Stimulated activated naive CD8-positive, alpha-beta T cell treated with anti-CD3 and anti-CD28 coated beads, Interleukin-15, Interleukin-2, amounts not matched to agents 100 U/mL and 50 U/mL, for 24 hours (primary cell): ENCODE measurements at places on chromosomes 6 and 20.

DNA sequence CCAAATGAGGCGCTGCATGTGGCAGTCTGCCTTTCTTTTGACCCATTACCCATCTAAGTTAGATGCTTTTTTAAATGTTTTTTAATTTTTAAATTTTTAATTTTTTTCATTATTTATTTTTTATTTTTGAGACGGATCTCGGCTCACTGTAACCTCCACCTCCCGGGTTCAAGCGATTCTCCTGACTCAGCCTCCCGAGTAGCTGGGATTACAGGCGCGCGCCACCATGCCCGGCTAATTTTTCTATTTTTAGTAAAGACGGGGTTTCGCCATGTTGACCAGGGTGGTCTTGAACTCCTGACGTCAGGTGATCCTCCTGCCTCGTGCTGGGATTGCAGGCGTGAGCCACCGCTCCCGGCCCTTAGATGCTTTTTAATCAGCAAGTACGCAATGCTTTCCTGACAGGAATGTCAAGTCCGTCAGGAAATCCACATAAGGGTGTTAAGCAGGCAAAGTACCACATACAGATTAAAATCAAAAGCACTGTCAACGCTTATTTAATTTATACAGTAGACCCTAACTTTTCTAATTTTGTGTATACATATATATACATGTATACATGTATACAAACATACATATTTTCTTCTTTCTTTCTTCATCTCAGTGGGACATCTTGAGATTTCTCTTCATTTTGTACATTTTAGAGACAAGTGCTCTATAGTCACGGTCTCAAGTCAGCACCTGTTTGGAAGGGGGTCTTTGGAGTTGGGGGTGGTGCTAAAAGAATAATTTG, 995 bp upstream of the GSTA4 start:
- peak; percentile 41 for DNase-seq

DNA sequence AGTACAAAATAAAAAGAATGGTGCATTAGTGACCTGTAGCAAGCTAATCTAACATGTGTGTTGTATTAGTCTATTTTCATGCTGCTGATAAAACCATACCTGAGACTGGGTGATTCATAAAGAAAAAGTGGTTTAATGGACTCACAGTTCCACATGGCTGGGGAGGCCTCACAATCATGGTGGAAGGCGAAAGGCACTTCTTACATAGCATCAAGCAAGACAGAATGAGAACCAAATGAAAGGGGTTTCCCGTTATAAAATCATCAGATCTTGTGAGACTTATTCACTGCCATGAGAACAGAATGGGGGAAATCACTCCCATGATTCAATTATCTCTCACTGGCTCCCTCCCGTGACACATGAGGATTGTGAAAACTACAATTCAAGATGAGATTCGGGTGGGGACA, 45.4 kb upstream of the AIG1 start:
- DNase-seq: no peak

DNA sequence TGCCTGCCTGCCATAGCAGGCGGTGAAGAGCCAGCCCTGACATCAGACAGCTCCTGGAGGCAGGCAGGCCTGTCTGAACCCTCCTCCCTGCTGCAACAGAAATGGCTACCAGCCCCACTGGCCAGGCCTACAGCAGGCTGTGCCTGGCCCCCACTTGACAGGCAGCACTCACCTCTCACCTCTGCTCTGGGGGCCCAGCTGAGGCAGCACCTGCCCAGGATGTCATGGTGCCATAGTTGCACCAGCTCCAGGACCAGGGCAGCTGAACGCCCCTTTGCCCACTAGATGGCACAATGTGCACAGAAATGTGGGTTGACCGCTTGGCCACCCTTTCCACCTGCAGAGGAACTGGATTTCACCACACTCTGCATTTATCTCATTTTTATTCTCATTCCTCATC, 30.6 kb downstream of the MRPL14 start:
- DNase-seq: peak; percentile 79

- no peak for DNase-seq
These were observed 50.6 kb downstream of the SRC start for GRCh38 chr20:37396416-37397075.

DNA sequence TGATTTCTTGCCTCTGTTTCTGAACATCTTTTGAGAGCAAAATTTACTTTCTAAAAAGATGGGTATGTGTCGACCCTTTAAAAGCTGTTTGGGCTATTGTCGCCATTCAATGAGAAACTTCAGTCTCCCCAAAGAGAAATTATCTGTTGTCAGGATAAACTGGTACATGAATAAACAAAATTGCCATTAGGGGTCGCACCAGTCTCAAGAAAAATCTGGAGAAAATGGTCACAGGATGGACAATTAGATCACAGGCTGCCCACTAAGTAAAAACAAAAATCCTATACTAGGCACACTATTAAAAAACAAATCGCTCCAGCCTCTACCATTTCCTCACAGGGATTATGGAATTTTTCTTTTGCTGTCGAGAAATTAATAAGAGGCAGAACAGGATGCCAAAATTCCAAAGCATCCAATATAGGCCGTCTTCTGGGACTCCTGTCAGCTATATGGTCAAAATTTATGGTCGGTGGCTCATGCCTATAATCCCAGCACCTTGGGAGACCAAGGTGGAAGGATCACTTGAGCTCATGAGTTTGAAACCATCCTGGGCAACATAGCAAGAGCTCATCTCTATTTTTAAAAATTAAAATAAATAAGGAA, 5.5 kb upstream of the HLA-E start:
- no peak for DNase-seq

DNA sequence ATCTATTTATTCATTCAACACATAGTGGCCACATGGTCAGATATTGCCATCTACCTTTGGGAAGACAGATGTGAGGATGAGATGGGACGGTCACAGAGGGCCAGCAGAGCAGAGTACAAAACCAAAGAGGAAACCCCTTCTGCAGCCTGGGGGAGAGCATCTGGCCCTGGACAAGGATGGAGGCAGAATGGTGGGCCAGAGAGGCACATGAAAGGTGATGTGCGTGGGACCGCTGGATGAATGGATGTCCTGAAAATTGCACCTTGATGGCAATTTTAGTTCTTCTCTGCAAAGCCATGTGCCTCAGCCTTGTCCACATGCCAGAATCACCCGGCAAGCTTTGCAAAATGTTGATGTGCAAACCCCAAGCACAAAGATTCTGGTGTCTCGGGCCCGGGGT, 77.4 kb upstream of the CD93 start:
- DNase-seq: no peak

GRCh38 chr6:167404385-167405049, 79.6 kb downstream of the TTLL2 start:
- DNase-seq: no peak
